Stimulated activated CD8-positive, alpha-beta memory T cell treated with anti-CD3 and anti-CD28 coated beads, Interleukin-4, amount 100 ng/mL, for 24 hours (primary cell): ENCODE measurements at places on chromosomes 4 and X.

DNA sequence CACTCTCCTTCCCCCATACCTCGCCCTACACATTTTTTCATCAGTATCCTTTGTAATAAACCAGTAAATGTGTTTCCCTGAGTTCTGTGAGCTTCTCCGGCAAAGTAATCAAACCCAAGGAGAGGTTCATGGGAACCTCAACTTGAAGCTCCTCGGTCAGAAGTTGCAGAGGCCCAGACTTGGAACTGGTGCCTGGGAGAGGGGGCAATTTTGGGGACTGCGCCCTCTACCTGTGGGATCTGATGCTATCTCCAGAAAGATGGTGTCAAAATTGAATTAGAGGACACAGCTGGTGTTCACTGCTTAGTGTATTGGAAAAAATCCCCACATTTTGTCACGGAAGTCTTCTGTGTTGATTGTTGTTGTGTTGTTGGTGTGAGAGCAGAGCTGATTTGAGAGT lies 70.6 kb downstream of the ATP11C start:
- no peak for DNase-seq

- DNase-seq, result no peak
These were observed 524.6 kb upstream of the SLIT2 start for GRCh38 chr4:19727141-19727540.

DNA sequence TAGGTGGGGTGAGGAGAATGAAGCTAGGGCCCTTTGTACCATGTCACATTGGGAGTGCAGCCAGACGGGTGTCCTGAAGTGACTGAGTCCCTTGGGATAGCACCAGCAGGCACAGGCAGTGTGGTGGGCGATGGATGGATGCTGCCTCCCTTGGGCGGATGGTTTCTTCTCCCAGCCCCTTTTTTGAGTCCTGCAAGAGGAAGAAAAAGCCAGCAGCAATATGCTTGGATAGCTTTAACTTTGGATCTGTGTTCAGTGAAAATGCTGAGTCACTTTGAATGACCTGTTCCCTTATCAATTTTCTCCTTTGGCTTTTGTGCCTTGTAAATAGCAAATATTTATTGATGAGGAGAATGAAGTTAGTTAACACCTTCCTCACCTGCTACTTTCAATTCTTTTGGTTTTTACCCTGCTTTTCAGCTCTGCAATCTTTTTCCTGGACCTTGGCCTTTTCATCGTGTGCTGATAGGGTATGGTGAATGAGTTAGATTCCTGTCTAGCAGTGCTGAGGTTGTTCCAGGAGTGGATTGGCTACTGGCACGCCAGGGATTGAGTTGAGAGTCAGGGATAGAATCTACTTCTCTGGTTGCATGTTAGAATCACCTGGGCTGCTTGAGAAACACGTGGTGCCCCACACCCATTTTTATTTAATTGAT lies 10.2 kb downstream of the DCUN1D4 start:
- no peak for DNase-seq

DNA sequence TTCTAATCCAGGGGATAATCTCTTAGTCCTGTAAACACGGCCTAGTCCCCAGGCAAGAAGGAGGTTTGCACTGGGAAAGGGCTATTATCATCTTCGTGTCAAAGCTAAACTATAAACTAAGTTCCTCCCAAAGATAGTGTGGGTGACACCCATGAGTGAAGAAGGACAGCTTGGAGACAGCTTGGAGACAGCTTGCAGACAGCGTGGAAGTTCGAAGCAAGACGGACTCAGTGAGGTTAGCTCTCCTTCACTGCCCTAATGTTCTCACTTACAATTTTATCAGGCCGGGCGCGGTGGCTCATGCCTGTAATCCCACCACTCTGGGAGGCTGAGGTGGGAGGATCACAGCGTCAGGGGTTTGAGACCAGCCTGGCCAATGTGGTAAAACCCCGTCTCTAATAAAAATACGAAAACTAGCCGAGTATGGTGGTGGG lies 19.2 kb upstream of the PLCXD1 start:
- DNase-seq, result no peak

DNA sequence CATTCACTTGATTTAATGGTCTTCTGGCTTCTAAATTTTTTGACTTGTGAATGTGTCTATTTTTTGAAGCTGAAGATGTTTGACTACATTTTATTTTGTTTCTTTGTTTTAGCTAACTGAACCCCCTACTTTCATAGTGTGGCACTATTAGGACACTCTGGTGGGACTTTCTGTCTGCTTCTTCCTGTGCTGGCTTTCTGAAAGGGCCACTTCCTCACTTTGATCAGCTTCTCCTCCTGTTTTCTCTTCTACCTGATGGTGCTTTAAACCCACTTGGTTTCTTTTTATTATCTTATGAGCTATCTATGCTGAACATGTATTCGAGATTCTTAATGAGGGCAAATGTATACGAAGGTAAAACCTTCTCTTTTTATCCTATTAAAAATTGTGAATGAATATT lies 186.1 kb upstream of the CASK start:
- no peak for DNase-seq

DNA sequence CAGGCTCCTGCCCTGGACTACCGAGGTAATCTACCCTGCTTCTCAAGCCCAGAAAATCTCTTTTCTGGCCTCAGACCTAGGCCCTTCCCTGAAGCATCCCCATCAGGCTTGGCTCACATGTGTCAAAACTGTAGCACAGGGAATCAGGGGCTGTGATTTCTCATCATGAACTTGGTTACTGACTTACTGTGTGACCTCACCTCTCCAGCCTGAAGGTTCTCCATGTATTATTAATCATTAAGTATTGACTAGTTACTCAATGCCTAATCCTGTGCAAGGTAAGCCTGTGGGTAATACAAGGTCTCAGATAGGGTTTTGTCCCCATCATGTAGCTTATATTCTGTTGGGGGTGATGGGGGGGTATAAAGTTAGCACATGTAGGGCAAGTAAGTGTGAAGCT lies 6.8 kb downstream of the SRPX2 start:
- no peak for DNase-seq

DNA sequence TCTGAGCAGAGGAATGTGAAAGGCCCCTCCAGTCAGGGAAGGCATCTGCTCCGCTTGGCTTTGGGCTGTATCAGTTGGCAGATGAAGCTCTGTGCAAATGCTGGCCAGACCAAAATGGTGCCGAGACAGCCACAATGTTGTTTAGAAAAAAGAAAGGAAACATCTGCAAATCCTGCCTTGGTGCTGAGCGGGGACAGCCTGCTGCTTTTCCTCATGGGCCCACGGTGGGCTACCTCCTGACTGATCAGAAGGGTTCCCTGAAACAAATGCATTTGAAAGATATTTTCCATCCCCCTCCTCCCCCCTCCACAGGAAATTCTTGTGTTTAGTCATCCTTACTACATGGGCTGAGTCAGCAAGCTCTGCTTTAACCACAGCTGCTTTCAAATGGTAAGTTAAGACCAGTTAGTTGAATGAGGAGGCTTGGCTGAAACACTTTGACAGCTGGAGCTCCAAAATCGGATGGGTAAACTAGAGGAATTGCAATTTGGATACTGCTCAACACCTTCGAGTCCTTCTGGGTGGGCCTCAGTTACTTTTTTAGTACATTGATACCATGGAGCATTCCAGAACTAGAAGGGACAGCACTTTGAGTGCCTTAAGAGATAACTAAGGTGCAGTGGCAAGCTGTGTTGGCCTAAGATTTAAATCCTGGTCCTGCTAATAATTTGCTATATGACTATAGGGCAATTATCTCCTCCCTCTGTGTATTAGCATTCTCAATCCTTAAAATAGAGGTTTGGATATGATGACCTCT lies 36.0 kb downstream of the PLAC1 start:
- no peak for DNase-seq

- no peak for DNase-seq
These were observed 46.7 kb downstream of the CXorf49B start for GRCh38 chrX:71809886-71810285.

DNA sequence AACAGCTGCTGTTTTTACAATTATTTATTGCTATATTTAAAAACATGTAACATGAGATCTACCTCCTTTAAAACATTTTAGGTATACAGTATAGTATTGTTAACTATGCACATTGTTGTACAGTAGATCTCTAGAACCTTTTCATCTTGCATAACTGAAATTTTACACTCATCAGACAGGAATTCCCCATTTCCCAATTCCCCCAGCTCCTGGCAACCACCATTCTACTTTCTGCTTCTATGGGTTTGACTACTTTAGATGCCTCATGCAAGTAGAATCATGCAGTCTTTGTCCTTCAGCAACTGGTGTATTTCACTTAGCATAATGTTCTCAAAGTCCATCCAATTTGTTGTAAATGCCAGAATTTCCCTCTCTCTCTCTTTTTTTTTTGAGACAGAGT lies 9.7 kb upstream of the LSM6 start:
- DNase-seq, result no peak

DNA sequence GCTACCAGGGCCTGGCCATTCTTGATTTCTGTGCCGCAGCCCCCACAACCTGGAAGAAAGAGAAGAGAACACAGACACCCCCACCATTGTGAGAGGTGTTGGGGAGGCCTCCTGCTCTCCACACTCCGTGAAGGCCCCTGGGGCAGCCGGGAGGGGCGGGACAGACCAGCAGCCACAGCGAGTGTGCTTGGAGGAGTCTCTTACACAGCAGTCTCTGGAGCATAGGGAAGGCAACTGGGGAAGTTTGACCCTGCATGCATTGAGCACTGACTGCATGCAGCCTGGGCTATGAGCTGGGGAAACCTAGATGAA lies 77.9 kb downstream of the ABLIM2 start:
- no peak for DNase-seq

DNA sequence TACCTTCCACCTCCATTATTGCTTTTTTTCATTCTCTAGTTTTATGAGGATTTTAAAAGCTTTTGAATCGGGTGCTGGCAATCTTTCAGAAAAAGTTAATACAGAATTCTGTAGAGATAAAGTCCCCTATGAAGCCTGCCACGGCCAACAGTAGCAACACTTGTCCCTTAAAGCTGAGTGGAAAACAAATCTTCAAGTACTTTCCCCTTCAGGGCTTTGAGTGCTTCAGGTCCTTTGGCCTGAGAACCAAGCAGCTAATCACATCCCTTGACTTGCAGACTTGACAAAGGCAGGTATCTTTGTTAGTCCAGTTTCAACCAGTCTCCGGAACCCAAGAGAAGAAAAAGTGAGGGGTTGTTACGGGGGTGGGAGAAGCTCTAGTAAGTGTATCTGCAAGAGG lies 144.4 kb downstream of the ATG4A start:
- no peak for DNase-seq

DNA sequence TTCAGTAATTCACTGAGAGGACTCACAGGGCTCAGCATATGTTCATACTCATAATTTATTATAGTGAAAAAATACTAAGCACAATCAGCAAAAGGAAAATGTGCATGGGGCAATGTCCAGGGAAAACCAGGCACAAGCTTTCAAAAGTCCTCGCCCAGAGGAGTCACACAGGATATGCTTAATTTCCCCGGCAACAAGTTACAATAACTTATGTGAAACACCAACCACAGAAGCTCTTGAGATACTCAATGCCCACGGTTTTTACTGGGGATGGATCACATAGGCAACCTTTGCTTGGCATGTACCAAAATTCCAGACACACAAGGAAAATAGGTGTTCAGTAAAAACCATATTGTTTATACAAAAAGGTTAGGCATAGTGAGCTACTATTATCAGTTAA lies 38.5 kb upstream of the STPG2 start:
- DNase-seq, result no peak

- DNase-seq, result no peak
These were observed 243.6 kb upstream of the CTSO start for GRCh38 chr4:156197216-156197615.

- no peak for DNase-seq
These were observed 49.6 kb downstream of the LNX1 start for GRCh38 chr4:53541577-53542206.

DNA sequence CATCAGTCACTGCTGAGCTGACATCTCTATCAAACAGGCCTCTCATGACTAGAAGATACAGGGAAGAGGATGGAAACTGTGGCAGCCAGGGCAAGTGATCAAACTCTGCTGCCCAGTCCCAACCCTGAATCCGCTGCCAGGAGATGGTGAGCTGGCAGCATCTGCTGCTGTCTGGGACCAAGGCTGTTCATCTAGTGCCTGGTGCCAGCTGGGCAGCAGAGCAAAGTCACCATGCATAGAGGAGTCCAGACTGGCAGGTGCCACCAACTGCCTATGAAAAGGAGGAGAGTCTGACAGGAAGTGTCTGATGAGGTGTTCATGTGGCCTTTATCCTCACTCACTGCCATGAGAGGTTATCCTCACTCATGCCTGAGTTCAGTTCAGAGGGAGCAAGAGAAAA lies 518.9 kb downstream of the MID1IP1 start:
- no peak for DNase-seq

- DNase-seq, result no peak
These were observed 95.8 kb downstream of the RNF150 start for GRCh38 chr4:141037446-141037845.

DNA sequence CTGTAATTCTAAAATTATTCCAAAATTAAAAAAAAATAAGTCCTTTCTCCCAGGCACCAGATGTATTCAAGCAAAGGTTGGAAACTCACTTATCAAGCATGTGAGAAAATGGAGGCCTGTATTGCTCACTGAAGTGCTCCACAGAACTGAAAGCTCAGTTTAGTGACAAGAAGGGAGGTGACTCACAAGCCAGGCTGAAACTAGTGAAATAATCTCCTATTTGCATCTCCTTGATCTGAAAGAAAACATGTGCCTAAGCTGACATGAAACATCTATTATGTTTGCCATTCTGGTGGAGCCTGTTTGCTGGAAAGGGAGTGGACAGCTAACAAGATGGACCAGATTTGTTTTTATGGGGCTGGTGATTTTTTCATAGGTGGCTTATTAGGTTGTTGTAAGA lies 54.0 kb upstream of the AMELX start:
- DNase-seq, result no peak

GRCh38 chr4:22264261-22264660 lies 251.6 kb downstream of the ADGRA3 start:
- no peak for DNase-seq

DNA sequence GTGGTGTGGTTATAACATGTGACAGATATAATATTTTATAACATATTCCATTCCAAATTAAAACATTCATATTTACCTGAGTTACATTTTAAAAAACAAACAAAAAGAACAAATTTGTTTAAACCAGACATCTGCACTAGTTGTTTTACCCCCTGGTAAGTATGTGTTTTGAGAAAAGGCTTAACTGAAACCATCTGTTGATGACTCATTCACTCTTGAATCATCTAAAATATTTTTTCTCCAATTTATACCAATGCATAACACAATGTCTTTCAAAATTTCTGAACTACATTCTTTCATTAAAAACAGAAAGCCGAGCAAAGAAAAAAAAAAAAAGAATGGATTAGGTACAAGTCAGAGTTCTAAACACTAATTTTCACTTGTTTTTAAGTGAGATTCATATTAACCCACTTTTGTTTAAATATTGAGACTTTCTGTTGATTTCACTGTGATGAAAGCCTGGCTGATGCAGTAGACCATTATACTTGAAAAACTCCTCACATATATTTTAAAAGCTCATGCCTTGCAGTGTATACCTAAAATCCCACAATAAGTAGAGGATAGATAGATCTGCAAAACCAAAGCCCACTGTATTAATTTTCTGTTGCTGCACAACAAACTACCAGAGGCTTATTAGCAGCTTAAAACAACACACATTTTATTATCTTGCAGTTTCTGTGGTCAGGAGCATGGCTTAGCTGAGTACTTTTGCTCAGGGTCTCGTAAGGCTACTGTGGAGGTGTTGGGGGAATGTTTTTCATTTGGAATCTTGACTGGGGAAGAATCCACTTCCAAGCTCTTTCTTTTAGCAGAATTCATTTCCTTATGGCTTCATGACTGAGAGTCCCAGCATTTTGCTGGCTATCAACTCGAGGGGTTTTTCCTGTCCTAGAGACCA lies 221.5 kb downstream of the PCDH18 start:
- no peak for DNase-seq

- DNase-seq, result no peak
These were observed 40.0 kb downstream of the RBPJ start for GRCh38 chr4:26360864-26361263.
